Ureter (tissue), 1 donor: ENCODE measurements at places on chromosomes 6 and 20.

GRCh38 chr6:116074732-116075390 lies 14.2 kb upstream of the FRK start:
- no peak for DNase-seq

DNA sequence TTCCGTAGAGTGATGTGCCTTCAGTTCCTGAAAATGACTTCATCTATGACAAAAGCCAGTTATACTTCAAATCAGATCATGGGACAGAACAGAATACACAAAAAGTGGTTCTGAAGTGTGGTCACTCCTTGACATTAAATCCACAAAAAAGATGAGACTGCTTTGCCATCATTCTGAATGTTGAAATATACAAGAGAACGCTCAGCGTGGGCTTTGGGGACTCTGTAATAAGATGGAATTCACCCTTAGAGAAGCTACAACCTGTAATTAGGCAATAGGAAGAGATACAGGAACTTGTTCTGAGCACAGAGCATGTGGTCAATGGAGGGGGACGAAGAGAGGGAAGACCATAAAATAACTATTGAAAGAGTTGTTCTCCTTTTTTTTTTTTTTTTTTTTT lies 184.3 kb downstream of the CARMIL1 start:
- no peak for DNase-seq

DNA sequence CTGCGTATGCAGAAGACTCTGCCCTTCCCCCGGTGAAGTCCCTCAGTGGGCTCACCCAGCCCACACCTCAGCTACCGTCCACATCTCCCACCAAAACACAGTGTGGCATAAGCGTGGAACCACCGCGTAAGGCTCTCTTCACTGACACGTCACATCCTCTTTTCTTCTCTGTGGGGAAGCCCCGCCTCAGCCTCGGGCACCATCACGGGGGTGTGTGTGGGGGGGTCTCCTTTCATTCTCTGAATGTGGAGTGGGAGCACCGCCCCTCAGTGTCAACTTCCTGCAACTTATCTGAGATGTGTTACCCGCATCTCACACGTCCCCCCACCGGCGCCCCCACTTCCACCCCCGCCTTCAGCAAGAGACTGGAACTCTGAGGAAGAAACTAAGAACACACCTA lies 388.4 kb upstream of the JARID2 start:
- no peak for DNase-seq

- DNase-seq, result no peak
Measured at GRCh38 chr20:64001607-64002011, 20.7 kb downstream of the PRPF6 start.

GRCh38 chr6:6516666-6517458 lies 71.7 kb upstream of the LY86 start:
- no peak for DNase-seq

DNA sequence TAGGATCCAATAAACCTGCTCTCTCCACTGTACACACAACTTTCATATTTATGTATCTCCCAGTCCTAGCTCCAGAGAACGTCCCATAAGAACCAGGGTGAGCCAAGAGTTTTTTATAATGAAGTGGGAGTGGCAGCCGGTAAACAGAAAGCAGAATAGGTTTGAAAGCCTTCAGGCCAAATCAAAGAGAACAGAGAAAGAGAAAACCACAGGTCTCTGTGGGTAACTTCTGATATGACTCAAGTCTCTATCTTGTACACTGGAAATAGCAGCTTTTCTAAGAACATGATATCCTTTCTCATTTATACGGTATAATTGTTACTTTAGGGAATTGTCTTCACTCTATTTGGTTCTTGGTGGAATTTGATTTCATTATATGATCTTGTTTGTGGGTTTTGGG lies 273.6 kb downstream of the PACRG start:
- no peak for DNase-seq

DNA sequence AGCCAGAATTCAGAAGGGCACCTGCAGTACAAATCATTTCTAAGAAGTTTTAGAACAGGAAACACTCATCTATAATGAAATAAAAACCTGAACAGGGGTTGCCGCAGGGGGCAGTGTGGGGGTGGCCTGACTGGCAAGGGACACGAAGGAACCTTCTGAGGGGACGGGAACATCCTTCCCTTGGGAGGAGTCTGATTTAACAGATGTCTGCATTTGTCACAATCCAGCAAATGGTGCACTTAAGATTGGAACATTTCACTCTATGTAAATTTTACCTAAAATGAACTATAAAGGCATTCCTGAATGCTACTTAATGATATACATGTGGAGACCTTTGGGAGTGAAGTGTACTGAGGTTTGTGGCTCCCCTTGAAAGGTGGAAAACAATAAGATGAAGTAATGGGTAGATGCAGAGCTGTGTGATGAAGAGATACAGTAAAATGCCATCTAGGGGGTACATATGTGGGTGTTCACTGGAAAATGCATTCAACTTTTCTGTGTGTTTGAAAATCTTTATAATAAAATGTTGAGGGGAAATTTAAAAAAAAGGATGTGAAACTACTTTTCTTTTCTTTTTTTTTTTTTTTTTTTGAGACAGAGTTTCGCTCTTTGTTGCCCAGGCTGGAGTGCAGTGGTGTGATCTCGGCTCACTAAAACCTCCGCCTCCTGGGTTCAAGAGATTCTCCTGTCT lies 89.5 kb downstream of the SNX5 start:
- no peak for DNase-seq

- no peak for DNase-seq
Measured at GRCh38 chr6:147922799-147923198, 414.3 kb downstream of the SAMD5 start.

GRCh38 chr6:113805173-113805790 lies 51.9 kb upstream of the MARCKS start:
- no peak for DNase-seq

DNA sequence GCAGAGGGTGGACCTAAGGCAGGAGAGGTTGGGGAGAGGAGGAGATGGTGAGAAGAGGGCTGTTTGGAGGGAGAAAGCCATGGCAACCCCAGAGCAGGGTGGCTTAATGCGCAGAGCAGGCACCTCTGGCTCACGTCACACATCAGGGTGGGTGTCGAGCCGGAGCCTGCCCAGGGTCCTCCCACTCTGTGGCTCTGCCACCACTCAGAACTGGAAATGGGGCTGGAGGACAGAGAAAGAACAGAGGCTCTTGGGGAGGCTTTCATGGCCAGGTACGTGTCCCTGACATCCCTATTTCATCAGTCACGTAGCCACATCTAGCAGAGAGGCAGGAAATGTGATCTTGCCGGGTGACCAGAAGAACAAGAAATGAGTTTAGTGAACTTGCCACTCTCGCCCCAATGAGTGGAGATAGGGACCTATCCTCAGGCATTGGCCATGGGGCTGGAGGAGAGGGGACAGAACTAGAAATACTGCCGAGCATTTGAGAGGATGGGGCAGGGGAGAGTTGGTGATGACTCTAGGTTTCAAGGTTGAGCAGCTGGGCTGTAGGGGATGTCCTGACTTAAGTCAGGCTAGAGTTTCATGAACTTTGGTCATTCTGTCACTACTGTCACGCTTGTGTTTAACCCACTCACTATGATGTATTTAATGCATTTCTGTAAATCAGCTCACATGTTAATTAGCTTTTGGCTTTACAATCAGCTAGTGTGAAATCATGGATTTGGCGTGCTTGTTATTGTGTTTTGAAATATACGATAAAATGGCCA lies 52.7 kb downstream of the CDH26 start:
- no peak for DNase-seq

DNA sequence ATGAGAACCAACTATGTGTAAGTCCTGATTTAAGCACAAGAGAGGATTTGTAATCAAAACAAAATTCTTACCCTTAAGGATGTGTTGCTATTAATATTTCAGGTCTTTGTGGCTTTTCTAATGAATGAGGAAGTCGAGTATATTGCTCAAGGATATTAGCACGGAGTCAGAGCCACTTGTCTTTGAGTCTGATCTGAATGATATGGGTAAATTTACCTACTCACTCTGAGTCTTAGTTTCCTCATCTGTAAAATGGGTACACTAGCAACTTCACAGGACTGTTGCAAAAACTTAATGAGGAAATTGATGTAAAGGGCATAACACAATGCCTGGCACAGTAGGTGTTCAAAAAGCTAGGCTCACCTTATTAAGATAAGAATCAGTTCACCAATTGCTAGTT lies 30.0 kb upstream of the QKI start:
- DNase-seq, result no peak

- DNase-seq, result no peak
Measured at GRCh38 chr6:158000530-158001307, 19.1 kb downstream of the SYNJ2 start.

- no peak for DNase-seq
Measured at GRCh38 chr20:51100617-51101016, 77.7 kb upstream of the KCNG1 start.

GRCh38 chr6:38119516-38119915 lies 300.0 kb downstream of the ZFAND3 start:
- DNase-seq, result no peak

- no peak for DNase-seq
Measured at GRCh38 chr6:45200510-45200909, 127.6 kb upstream of the RUNX2 start.

GRCh38 chr6:90219209-90219985 lies 77.2 kb downstream of the BACH2 start:
- DNase-seq, result no peak

DNA sequence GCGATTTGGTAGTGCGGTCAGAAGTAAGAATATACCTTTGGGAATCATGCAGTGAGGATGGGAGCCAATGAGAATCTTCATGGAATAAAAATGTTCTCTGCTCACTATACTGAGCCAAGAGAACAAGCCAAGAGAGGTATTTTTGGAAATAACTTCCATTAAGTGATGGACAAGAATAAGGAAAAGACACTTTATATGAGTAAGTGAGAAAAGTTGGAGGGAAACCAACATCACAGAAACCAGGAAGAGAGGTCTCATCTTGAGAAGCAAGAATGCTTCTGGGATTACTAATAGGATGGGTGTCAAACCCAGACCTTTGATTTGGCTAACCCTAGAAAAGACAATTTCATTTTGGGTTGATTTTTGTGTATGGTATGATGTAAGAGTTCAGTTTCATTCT lies 181.2 kb upstream of the JAG1 start:
- DNase-seq, result no peak

GRCh38 chr6:5208471-5208971 lies 52.2 kb downstream of the LYRM4 start:
- no peak for DNase-seq

DNA sequence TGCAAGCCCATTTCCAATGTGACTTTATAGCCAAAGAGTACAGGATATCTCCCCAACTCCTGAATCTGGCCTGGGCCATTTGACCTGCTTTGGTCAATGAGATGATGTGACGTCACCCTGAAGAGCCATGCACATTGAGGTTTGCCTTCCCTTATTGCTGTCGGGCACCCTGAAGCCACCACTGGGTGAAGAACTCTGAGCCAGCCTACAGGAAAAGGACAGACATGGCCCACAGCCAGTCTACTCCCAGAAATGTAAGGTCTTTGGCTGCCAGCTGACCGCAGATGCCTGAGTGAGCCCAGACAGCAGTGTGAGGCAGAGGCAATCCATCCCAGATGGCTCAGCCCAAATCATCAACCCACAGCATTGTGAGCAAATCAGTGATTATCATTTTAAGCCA lies 3.7 kb upstream of the SYNDIG1 start:
- no peak for DNase-seq
